ENCODE measurements at places on chromosomes 3 and 15. TPM values are rescaled to one million over a fixed set of nuclear protein-coding genes. Genes with fewer than 3 reads are reported as not detected.

MB21D2 gene
- 19.7 TPM for total RNA-seq

GRCh38 chr3:112605285-112605684 lies 35.7 kb downstream of the CCDC80 start:
- DNase-seq: peak; percentile 97

- no peak for DNase-seq
Measured at GRCh38 chr3:42183991-42184632, 81.9 kb downstream of the CCK start.

- no peak for DNase-seq
Measured at GRCh38 chr3:27721717-27722564, at the start of gene EOMES. Gene EOMES, minus strand, starts transcription at chr3:27722323. Its CDS starts 29 bp downstream, at chr3:27722294.

DNA sequence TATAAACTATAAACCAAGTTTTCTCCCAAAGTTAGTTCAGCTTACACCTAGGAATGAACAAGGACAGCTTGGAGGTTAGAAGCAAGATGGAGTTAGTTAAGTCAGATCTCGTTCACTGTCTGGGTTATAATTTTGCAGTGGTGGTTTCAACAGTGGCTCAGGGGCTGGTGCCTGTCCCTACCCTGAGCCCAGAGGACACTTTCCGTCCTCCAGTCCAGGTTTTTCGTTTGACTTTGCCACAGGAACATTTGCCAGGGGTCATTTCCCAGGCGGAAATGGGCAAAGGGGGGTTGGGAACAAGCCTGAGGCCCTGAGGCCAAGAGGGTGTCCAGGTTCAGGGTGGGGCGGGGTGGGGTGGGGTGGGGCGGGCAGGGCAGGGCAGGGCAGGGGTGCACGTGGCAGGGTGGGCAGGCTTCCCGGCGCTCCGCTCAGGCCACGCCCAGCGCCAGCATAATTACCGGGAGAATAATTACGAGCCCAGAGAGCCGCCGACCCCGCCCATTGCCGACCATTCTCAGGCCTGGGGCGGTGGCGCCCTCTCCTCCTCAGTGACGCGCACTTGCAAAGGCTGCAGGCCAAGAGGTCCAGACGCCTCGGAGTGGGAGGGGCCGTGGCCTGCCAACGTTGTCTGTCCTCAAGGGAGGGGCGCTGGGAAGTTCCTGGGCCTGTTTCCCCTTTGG lies 70.4 kb downstream of the KLF13 start:
- DNase-seq: peak; percentile 52

- no peak for DNase-seq
Measured at GRCh38 chr15:44790215-44790614, 53.9 kb downstream of the TRIM69 start.
